ENCODE measurements at places on chromosomes 7 and 10.
A peak's percentile ranks its signal among the peaks of the same experiment; 100 is the strongest.

GRCh38 chr10:77919713-77920108 lies 6.8 kb downstream of the DLG5 start:
- peak; percentile 86 for DNase-seq

GRCh38 chr10:104711302-104711721 lies 70.2 kb downstream of the SORCS3 start:
- DNase-seq: no peak

GRCh38 chr10:79130846-79131245 lies 62.1 kb downstream of the ZMIZ1 start:
- no peak for DNase-seq

- no peak for DNase-seq
Measured at GRCh38 chr7:73999664-74000435, 28.1 kb upstream of the ELN start.

DNA sequence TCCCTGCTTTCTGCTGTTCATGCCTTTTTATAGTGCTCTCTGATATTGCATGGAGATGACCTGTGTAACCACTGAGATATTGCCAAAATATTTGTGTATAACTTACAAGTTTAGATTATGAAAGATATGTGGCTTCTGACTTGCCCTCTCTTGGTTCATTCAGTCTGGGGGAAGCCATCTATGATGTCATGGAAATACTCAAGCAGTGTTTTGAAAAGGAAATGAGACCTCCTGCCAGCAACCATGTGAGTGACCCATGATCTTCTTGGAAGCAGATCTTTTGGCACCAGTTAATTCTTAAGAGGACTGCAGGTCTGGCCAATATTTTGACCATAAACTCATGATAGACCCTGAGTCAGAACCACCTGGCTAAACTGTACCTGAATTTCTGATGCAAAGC lies 183.0 kb downstream of the THSD7A start:
- no peak for DNase-seq

DNA sequence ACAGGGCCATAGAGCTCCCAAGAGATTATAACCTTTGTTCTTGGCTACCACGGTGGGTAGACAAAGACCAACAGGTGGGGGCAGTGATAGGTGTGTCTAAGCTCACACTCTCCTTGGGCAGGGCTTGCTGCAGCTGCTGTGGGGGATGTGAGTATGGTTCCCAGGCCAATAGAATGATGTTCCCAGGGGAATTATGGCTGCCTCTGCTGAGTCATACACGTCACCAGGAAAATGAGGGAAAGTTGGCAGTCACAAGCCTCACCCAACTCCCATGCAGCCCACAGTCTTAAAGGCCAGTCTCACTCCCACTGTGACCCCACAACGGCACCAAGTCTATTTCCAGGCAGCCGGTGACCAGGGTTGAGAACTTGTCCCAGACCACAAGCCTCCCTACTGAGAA lies 453.4 kb upstream of the PODXL start:
- DNase-seq: no peak

DNA sequence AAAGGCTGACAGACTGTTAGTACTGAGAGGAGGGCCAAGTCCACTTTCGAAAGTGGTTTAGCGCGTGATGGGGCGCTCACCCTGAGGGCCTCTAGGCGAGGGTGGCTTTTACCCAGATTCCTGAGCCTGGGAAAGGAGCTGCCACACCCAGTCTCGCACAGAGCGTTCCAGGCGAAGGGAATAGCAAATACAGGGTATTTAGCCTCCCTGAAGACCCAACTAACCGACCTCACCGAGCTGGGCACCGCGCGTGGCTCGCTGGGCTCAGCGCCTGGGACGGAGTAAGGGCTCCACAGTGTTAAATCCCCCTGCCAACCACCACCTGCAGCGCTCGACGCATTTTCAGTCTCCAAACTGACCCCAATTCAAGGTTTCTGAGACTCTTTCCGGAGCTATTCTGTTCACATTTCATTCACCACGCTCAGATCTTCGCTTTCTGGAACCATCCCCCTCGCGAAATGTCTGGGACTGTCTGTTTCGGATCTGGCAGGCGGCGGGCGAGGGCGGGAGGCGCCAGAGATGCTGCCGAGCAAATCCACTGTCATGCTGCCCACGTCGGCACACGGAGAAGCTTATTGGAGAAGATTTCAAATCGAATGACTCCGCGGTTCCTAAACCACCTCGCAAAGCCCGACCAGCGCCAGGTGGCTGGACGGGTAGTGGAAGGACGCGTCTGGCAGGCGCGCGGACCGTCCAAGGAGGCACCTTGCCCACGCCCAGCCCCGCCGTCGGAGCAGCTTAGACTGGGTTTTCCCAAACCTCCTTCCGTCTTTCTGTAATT lies 1.4 kb upstream of the OSBPL3 start:
- peak; percentile 74 for DNase-seq
